PC-9 (cell line): ENCODE measurements at places on chromosomes 16 and 17. TPM values are rescaled to one million over a fixed set of nuclear protein-coding genes. Genes with fewer than 3 reads are reported as not detected.

GRCh38 chr17:74566132-74566753 is 1.1 kb downstream of the CD300H start:
- H3K27me3 ChIP-seq = peaks cover 81% of the 10 kb centered on the region
- peak; percentile 22 for DNase-seq
- H3K4me1 ChIP-seq = no peaks in the 10 kb centered on the region

DNA sequence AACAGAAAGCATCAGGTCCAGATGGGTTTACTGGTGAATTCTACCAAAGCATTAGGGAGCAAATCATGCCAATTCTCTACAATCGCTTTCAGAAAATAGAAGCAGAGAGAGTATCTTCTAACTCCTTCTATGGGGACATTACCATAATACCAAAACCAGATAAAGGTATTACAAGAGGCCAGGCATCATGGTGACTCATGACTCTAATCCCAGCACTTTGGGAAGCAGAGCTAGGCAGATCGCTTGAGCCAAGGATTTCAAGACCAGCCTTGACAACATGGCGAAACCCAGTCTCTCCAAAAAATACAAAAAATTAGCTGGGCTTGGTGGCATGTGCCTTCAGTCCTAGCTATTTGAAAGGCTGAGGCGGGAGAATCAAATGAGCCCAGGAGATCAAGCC is 23.0 kb downstream of the HBQ1 start:
- H3K36me3 ChIP-seq = peaks cover 34% of the 10 kb centered on the region
- no peak for DNase-seq
- no peak overlapping the region for H3K27ac ChIP-seq
- H3K4me1 ChIP-seq = no peaks in the 10 kb centered on the region

The BCL6B gene
- 0.28 and 0.48 TPM in 2 replicates for total RNA-seq

The LRRC37B gene
- 13.8 and 15.8 TPM in 2 replicates for total RNA-seq

The CACNG5 gene
- total RNA-seq = not detected in 2 replicates
